Stimulated activated CD4-positive, alpha-beta T cell treated with anti-CD3 and anti-CD28 coated beads, Interleukin-1b, Interleukin-23, amount 100 ng/mL, for 1 hour (primary cell): ENCODE measurements at places on chromosomes 7 and 10.

DNA sequence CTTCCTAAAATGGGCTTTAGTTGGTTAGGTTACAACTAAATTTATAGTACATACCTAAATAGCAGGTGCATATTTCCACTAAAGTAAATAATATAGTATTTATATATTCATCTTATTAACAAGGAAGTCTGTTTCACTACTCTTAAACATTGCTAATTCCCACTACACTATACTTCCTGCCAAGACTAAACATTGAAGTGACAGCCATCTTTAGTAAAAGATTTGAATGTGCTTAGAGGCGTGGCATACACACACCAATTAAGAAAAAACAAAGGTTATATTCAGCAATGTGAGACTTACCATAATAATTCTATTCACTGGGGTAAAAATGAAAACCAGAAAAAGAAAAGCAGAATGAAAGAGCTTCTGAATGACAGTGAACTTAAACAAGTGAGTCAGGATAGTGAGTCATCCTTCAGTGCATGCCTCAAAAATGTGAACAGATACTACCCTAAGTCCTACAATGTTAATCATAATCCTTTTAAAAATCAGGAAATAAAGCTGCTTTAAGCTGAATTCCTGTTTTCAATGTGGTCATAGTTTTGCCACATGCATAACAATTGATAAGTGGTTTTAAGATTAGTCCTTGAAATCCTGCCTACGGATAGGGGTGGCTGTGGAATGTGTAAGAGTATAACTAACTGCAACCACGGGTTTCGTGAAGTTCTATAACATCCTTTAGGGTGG, 59.4 kb downstream of the USP6NL start:
- no peak for DNase-seq

DNA sequence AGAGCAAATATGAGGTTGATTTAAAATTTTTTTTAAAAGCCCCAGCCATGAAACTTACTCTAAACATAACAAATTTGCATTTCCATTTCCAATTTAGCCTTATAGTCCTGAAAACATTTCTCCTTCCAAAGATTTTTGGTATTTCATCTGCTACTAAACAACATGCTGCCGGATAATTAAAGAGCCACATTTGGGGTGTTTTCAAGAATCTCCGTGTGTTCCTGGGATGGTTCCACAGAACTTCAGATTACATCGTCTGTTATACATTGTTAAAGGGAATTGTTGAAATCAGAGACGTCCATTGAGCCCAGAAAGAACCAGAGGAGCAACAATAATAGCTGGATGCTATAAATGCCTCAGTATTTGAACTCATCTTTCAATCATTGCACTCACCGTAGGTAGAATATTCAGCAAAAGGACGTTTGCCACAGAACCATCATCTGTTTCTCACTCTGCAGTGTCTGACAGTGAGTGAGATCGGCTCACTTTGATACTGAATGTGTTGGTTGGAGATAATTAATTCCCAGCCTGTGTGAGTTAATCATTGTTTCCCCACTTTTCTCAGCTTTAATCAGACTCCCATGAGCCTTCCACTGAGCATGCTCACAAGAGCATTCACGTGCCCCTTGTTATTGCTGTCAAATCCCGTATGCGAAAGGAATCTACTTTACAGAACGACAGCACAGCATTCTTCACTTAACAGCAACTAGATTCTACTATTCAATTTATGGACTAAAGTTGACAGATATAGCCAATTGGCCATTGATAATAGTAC, 128.4 kb upstream of the PALS2 start:
- DNase-seq: no peak

DNA sequence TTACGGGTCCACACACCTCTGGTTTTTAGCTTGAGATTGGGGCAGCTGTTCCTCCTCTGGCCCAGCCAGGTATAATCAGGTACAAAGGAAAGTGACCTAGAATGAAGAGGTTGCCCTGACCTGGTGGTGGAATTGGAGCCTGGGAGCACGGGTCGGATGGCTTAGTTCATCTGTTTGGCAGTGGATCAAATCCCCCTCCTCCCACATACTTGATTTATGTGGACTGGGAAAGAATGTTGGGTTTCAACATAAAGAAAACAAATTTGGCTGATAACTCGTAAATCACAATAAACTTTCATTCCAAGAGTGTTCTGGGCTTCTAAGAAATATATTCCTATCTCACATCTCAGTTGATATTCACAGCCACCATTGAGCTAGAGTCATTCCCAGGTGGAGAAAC, 186.8 kb downstream of the CUX1 start:
- DNase-seq: no peak

DNA sequence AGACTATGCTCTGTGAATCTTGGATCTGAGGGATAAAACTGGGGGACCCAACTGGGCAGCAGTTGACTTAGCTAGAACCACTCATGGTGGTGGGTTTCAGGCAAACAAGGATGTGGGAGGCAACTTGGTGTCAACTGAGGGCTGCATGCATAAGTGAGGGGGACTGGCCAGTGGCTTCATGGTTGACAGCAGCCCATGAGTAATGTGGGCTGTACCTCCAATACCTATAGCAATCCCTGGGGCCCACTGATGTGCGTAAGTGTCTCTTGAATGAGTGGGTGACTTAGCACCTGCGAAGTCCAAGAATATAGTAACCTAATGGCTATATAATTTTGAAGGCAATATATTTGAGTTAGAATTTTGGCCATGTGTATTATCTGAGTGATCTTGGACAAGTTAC, 13.7 kb upstream of the MAP3K8 start:
- no peak for DNase-seq

DNA sequence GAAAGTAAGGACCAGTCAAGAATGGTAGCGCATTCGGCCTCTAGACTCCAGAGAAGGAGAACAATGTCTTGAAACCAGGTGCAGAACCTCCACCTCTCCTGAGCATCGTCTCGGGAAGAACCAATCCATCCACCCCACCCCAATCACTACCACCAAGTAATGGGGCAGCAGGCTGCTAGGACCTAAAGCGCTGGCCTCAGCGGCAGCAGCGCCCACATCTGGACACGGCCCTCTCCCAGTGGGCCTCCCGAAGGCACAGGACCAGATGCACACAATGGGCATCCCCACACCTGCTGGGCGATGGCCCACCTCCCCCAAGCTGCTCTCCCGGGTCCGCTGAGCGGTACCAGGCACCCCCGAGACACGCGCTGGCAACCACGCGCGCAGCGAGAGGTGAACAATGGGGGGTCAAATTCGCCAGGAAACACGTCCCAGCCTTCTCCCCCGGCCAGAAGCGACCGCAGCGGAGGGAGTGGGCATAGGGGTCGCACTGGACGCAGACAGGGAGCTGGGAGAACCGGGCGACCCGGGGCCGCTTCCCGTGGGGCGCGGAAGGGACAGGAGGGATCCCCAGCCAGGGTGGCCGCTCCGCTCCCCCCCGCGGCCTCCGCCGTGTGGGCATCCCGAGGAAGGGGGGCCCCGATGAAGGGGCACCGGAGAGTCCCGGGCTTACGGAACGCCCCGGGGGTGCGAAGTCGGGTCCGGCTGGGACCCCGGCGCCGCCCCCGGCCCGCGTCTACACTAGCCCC, 506 bp downstream of the CTTNBP2 start:
- no peak for DNase-seq

- no peak for DNase-seq
Observed at GRCh38 chr7:11625669-11626068, 206.3 kb downstream of the THSD7A start.

- no peak for DNase-seq
Observed at GRCh38 chr10:58642283-58642682, 129.6 kb downstream of the BICC1 start.
